ENCODE measurements at places on chromosomes 4 and X. TPM values are rescaled to one million over a fixed set of nuclear protein-coding genes. Genes with fewer than 3 reads are reported as not detected.

DNA sequence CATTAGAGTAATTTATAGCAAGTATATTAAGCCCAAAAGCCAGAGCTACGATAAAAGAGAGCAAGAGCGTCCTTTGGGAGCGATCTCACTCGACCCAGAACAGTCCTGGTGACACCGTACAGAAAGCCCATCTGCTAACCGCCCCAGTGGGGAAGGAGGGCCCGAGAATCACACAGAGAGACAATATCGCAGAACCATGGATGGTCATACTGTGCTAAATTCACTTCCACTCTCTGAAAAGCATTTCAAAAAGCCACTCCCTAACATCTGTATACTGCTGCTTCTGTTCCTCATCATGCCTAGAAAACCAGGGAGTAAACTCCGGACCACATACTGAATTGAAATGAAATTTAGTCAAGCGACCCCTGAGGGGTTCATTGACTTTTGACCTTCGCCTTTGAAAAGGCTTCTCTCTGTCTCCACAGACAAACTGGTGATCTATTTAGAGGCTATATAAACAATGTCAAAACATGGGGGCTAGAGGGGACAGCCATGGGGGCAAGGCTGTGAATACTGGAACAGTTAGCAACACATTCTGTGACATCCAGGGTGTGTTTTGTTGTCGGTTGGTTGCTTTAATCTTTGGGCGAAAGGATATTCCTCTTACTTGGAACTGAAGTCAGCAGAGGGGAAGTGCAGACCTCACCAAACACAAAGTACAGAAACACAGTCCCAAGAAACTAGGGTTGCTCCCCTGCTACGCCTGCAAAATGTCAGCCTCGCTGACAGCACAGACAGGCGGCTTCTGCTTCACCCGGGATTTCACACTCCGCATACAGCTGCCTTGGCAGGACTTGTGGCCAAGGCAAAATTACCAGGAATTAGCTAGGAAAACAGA lies 129.0 kb upstream of the RASGEF1B start:
- H3K4me1 ChIP-seq, result no peaks in the 10 kb centered on the region
- DNase-seq, result no peak
- H3K4me3 ChIP-seq, result no peak overlapping the region
- peaks cover 26% of the 10 kb centered on the region for H3K27me3 ChIP-seq

- no peak overlapping the region for H3K27ac ChIP-seq
- H3K4me3 ChIP-seq, result no peak overlapping the region
- peaks cover 7% of the 10 kb centered on the region for H3K36me3 ChIP-seq
- H3K27me3 ChIP-seq, result no peaks in the 10 kb centered on the region
- no peak for DNase-seq
- H3K4me1 ChIP-seq, result peaks cover 2% of the 10 kb centered on the region
These were observed 34.3 kb upstream of the CITED1 start for GRCh38 chrX:72340041-72340440.

PRPS1 gene
- 68.9 TPM for total RNA-seq

GRCh38 chr4:98148856-98149255 lies 5.6 kb upstream of the STPG2 start:
- H3K27ac ChIP-seq, result no peak overlapping the region
- H3K27me3 ChIP-seq, result no peaks in the 10 kb centered on the region
- H3K4me1 ChIP-seq, result peaks cover 6% of the 10 kb centered on the region
- DNase-seq, result no peak
- peak overlapping the region; percentile 36 for H3K4me3 ChIP-seq
- H3K36me3 ChIP-seq, result no peaks in the 10 kb centered on the region

DNA sequence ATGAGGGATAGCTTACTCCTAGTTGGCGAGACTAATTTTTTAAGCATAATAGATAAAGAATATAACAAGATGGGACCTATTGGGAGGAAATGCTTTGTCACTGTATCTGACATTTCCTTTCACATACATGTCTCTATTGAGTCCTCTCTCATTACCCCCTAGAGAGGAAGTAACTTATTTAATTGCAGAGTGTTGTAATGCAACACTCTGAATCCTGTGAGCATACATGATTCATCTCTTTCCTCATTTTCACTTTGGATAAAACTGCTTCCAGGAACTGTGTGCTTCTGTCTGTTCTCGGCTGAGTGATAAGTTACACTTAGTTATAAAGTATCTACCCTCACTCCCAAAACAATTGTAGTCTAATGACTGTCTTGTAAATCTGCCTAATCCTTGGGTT lies 266.1 kb upstream of the ANXA10 start:
- H3K4me3 ChIP-seq, result no peak overlapping the region
- no peaks in the 10 kb centered on the region for H3K4me1 ChIP-seq
- H3K36me3 ChIP-seq, result no peaks in the 10 kb centered on the region
- H3K27me3 ChIP-seq, result no peaks in the 10 kb centered on the region
- H3K27ac ChIP-seq, result no peak overlapping the region
- DNase-seq, result no peak

- no peaks in the 10 kb centered on the region for H3K27me3 ChIP-seq
- no peaks in the 10 kb centered on the region for H3K4me1 ChIP-seq
- no peak for DNase-seq
- H3K4me3 ChIP-seq, result no peak overlapping the region
- H3K36me3 ChIP-seq, result no peaks in the 10 kb centered on the region
These were observed 734.6 kb upstream of the TENM3 start for GRCh38 chr4:181508601-181509000.

DNA sequence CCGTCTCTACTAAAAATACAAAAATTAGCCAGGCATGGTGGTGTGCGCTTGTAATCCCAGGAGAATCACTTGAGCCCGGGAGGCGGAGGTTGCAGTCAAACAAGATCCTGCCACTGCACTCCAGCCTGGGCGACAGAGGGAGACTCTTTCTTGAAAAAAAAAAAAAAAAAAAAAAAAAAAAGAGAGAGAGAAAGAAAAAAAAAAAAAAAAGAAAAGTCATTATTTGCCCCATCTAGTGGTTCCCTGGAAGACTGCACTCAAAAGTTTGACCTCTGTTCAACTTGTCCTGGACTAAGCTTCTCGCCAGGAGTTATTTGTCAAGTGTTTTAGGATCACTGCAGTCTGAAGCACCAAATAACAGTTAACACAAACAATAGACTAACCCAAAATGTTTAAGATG lies 45.3 kb upstream of the KCTD8 start:
- no peaks in the 10 kb centered on the region for H3K27me3 ChIP-seq
- H3K4me3 ChIP-seq, result no peak overlapping the region

DNA sequence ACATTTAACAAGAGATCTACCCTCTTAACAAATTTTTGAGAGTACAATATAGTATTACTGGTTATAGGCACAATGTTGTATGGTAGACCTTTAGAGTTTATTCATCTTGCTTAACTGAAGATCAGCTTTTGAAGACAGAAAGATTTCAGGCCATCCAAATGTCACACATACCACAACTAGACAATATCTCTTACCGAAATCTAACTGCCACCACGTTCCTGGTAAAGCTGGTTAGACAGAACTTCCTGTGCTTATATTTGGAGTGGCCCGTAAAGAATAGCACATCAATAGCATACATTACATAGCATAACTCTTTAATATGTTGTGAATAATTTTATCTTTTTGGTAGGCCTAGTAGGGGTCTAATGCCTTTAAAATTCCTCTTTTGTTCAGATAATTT lies 29.8 kb upstream of the ARHGEF6 start:
- H3K4me1 ChIP-seq, result peaks cover 5% of the 10 kb centered on the region
- no peaks in the 10 kb centered on the region for H3K36me3 ChIP-seq
- DNase-seq, result no peak
- peak overlapping the region; percentile 33 for H3K4me3 ChIP-seq
- H3K27ac ChIP-seq, result no peak overlapping the region

GRCh38 chrX:71622032-71622575 lies 3.8 kb upstream of the CXCR3 start:
- H3K27me3 ChIP-seq, result no peaks in the 10 kb centered on the region
- peak overlapping the region; percentile 95 for H3K27ac ChIP-seq
- no peaks in the 10 kb centered on the region for H3K36me3 ChIP-seq
- H3K4me3 ChIP-seq, result no peak overlapping the region
- no peak for DNase-seq

ZNF280C gene
- 5.4 TPM for total RNA-seq

GIMD1 gene
- total RNA-seq, result not detected

- no peaks in the 10 kb centered on the region for H3K36me3 ChIP-seq
- no peak overlapping the region for H3K27ac ChIP-seq
- H3K27me3 ChIP-seq, result peaks cover 15% of the 10 kb centered on the region
- no peak for DNase-seq
These were observed 59.0 kb upstream of the ATP8A1 start for GRCh38 chr4:42715807-42716482.

DUSP21 gene
- not detected for total RNA-seq

- H3K27ac ChIP-seq, result no peak overlapping the region
- H3K4me1 ChIP-seq, result peaks cover 2% of the 10 kb centered on the region
- H3K4me3 ChIP-seq, result no peak overlapping the region
- no peaks in the 10 kb centered on the region for H3K36me3 ChIP-seq
These were observed 82.8 kb downstream of the USP46 start for GRCh38 chr4:52576326-52576725.

MMRN1 gene
- total RNA-seq, result 0.70 TPM

- H3K27me3 ChIP-seq, result peaks cover 84% of the 10 kb centered on the region
- H3K4me3 ChIP-seq, result peak overlapping the region; percentile 53
- H3K4me1 ChIP-seq, result peaks cover 27% of the 10 kb centered on the region
These were observed 1.0 kb upstream of the SFRP2 start for GRCh38 chr4:153789741-153790499.

TMEM150C gene
- 0.15 TPM for total RNA-seq

DNA sequence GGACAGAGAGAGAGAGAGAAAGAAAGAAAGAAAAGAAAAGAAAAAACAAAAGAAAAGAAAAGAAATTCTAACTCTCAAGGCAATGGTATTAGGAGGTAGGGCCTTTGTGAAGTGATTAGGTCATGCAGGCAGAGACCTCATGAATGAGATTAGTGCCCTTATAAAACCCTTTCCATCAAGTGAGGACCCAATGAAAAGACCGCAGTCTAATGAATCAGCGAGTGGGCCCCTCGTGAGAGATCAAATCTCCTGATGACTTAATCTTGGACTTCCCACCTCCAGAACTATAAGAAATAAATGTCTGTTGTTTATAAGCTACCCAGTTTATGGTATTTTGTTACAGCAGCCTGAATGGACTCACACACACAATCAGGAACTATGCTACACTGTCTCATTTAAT lies 16.9 kb downstream of the AASDH start:
- H3K27me3 ChIP-seq, result no peaks in the 10 kb centered on the region
- no peak overlapping the region for H3K27ac ChIP-seq
- DNase-seq, result no peak
- no peak overlapping the region for H3K4me3 ChIP-seq

DNA sequence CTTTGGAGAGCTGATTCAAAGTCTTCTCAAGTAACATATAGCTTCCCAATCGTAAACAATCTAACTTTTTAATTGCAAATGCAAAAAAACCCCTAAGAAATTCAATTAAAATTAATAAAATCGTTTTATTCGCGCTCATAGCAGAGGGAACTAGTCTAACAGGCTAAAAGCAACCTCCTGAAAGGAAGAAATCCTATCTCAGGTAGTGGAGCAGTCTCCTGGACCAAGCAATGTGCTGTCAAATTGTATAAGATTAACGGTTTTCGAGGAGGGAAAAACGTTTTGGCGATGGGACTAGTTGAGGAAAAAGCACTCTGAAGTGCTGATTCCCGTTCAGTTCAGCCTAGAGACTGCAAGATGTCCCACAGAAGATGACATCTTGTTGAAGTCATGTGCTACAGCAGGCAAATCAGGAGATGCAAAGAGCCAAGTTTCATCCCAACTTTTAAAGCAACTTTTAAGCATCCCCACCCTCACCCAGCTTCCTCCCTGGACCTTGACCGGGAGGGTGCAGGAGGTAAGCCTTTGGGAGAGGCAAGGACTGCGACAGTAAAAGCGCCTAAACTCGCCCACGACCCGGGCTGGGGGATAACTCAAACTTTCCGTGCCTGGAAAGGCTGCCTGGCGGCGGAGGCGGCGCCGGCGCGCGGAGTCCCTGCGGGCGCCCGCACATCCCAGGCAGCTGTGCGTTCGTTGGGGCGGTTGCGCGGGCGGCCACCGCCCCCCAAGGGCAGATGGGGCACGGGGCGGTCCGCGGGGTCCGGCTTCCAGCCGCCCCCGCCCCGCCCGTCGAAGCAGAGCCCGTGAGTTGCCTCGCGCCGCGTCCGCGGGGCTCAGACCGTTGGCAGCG lies 784 bp downstream of the MAP7D3 start:
- no peaks in the 10 kb centered on the region for H3K27me3 ChIP-seq
- peak overlapping the region; percentile 79 for H3K4me3 ChIP-seq
- H3K27ac ChIP-seq, result no peak overlapping the region
- peak; percentile 11 for DNase-seq

GRCh38 chr4:33133723-33134122 lies 2413.6 kb downstream of the PCDH7 start:
- no peak overlapping the region for H3K4me3 ChIP-seq
- no peaks in the 10 kb centered on the region for H3K27me3 ChIP-seq

DNA sequence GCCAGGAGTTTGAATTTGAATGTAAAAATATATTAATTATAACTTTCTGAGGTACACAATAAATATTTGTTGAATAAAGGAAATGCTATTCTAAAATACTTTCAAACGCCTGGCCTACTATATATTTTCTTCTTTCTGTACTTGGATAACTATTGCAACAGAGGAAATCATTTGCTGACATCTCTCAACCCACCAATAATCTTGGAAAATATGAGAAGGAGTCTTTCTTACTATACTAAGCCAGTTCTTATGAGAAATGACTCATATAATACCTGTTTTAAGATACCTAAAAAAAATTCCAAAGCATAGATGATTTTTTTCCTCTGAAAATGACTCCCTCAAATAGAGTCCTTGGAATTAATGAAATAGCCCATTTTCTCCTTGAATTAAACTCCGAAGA lies 64.1 kb downstream of the CAMK2D start:
- no peak overlapping the region for H3K27ac ChIP-seq
- H3K27me3 ChIP-seq, result no peaks in the 10 kb centered on the region
- H3K4me3 ChIP-seq, result no peak overlapping the region
- DNase-seq, result no peak

DNA sequence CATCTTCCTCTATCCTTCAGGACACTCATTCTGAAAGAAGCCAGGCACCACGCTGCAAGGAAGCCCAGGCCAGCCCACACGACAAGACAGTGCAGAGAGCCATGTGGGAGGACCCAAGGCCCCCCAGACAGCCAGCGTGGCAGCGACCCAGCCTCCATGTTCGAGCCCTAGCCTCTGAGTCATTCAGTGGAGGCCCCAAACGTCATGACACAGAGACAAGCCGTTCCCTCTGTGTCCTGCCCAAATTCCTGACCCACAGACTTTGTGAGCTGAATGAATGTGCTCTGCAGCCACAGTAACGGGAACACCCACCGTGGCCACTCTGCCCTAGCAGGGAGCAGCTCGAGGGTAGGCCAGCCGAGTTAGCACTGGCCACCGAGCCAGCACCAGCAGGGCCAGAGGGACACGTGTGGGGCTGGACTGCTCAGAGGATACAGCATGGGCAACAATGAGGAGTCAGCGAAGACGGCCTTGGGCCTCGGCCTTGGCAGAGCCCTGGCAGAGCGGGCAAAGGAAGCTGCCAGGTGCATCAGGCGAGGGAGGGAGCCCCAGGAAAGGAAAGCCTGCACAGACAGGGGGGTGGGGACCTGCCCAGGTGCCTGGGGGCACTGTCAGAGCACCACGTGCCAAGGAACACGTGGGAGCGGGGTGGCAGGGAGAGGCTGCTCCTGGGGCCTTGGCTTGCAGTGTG lies 8.6 kb downstream of the BLOC1S4 start:
- no peak overlapping the region for H3K4me3 ChIP-seq
- no peak overlapping the region for H3K27ac ChIP-seq
- no peak for DNase-seq
- peaks cover 8% of the 10 kb centered on the region for H3K4me1 ChIP-seq
- H3K36me3 ChIP-seq, result no peaks in the 10 kb centered on the region

AADAT gene
- total RNA-seq, result not detected

PACRGL gene
- 13.2 TPM for total RNA-seq

DCAF4L1 gene
- total RNA-seq, result 0.25 TPM

Measured in T-helper 17 cell (primary cell).